ENCODE measurements at places on chromosomes 3 and 15.

DNA sequence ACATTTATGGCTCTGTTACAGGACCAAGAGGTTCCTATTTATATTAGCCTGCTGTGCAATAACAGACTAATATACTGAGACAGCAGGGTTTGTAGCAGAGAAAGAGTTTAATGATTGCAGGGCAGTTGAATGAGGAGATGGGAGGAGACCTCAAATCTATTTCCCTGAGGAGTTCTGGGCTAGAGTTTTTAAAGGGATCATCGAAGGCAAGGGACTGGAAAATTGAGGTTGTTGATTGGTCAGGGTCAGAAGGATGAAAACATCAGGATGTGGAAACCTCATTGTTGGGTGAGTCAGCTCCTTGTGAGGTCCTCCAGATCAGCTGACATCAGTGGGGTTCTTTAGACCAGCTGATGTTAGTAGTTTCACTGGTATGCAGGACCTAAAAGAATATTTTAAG is 60.6 kb upstream of the GOLGA8B start:
- no peak for DNase-seq

DNA sequence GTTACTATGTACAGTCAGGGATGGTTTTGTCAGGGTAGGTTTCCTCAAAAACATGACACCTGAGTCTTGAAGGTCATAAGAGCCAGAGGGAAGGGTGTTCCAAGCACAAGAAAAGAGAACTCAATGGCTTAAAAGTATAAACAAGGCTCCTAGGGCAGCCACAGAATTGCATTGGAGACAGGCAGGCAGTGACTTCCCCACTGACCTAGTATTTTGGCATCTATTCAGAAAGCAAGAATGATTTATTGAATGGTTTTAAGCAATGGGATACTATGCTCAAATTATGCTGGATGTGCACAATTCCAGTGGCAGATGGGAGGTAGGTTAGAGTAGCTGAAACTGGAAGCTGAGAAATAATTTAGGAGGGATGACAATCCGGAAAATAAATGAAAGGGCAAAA is 54.0 kb downstream of the TSC22D2 start:
- no peak for DNase-seq

DNA sequence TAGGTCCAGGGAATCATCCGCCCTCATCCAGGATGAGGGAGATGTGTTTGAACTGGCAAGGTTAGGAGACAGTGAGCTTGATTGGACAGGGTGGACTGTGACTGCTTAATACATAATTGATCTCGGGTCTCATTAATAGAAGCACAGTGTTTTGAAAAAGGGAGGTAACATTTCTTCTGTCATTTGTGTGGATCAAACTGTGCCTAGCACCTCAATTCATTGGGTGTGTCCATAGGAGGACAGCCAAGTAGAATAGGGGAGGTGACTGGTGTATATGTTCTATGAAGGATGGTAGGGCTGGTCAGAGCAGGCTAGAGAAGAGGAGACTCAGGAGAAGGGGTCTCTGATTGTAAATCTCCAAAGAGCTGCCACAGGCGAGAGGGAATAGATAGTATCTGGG is 2.8 kb upstream of the INSYN1 start:
- no peak for DNase-seq

DNA sequence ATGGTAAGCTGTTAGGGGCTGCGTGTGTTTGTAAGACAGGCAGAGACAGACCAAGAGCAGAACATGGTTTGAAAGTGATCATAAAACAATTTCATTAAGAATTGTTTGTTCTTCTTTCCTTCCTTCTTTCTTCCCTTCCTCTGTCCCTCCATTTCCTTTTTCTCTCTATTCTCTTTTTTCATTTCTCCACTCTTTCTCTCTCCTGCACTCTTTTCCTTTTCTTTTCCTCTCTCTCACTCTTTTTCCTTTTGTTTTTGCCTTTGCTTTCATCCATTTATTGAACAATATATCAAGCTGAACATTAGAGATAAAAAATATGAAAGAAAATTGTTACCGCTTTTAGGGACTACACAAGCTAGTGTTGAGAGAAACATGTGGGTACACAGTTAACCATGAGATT is 62.2 kb upstream of the GOLIM4 start:
- DNase-seq = no peak

GRCh38 chr15:62413786-62414185 is 248.7 kb upstream of the C2CD4B start:
- DNase-seq = no peak

GRCh38 chr3:115766587-115767482 is 143.5 kb downstream of the GAP43 start:
- DNase-seq = no peak

DNA sequence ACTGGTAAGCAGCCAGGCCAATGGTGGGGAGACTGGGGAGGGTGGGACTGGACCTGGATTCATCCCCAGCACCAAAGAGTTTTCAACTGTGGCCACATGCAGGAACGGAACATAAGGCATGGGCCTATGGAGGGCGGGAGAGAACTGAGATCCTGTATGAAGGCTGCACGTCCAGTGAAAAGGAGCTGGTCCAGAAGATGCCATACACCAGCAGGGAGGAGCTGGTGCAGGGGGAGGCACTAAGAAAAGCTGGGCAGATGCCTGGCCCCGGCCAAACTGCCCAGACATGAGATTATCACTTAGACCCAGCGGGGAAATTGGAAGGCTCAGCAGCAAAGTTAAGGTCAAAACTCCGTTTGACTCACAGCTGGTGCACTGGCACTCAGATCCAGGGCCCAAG is 58.1 kb upstream of the MCF2L2 start:
- no peak for DNase-seq

GRCh38 chr3:66442254-66443117 is 58.3 kb downstream of the LRIG1 start:
- no peak for DNase-seq

GRCh38 chr15:76060118-76060989 is 569 bp downstream of the TMEM266 start:
- DNase-seq = no peak
